ENCODE measurements at places on chromosomes 2 and 18.
A peak's percentile ranks its signal among the peaks of the same experiment; 100 is the strongest.

DNA sequence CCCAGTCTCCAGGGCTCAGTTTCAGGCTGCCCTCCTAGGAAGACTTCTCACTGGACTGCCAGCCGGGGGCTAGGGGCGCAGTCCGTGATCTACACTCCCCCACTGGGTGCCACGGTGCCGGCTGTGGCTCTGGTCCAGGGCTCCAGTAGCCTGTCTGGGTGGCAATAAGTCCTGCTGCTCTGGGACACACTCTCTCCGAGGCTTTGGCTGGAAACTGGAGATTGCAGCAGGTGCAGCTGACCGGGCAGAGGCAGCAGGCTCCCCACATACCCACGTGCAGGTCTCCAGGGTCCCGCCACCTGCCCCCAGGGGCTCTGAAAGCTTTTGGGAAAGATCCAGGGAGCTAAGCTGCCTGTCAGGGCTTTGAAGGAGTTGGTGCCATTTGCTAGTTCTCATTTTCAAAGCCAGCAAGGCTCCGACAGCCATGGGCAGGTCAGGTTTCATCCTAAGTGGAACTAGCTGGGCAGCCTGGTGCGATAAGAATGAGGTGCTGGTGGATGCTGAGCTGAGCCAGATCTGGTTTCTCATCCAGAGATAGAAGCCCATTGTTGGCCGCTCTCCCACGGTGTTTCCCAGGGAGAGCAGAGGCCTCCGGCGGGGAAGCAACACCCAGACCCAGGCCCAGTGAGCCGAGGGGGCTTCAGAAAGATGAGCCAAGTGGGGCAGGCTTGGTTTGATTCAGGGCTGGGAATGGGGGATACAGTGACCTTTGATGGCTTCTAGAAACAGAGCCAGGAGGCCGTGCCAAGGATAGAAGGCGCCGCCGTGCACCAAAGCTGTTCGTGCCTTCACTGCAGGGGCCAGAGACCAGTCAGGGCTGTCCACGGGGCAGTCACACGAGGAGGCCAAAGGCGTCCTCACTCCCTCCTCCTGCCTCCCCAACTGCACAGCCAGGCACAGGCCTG, 141.7 kb upstream of the GPC1 start:
- DNase-seq, result peak; percentile 17

DNA sequence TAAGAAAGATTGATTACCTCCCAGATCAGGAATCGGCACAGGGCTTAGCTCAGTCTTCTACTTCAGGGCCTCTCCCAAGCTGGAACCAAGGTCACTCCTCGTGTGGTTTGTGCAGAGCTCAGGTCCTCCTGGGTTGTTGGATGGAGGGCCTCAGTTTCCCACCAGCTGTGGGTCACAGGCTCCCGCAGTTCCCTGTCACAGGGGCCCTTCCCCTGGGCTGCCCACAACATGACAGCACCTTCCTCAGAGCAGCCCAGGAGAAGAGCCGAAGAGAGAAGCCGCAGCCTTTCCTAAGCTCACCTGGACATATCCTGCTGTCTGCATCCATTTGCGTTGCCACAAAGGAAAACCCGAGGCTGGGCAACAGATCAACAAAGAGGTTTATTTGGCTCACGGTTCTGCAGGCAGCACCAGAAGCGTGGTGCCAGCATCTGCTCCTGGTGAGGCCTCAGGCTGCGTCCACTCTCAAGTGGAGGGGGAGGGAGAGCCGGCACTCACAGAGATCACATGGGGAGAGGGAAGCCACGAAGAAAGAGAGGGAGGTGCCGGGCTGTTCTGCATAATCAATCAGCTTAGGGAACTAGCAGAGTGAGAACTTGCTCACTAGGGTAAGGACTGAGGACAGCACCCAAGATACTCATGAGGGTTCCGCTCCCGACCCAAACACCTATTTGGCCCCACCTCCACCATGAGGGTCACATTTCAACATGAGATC, 13.0 kb upstream of the ALLC start:
- DNase-seq, result no peak

DNA sequence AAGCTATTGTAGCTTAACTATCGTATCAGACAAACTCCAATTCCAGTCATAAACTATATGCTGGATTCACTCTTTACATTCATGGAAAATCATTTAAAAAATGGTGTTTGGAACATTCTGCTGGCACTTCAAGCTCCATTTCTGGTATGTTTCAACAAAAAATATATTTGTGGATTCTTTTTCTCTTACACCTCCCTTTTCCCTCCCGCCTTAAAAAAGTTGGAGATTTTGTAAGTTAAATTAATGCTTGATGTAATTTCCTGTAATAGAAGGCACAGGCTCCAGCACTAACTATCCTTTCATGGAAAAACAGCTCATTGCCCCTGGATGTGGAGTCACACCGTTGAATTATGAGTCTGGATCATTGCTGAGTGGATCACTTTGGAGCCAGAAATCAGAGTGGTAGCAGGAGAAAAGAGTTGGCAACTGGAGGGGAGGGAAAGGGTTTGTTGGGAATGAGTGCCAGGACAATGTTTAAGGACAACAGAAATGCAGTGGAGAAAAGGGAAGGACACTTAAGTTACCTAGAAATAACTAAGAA, 102.8 kb downstream of the ICOS start:
- no peak for DNase-seq

GRCh38 chr2:236847023-236847422, 238.7 kb upstream of the COPS8 start:
- DNase-seq, result no peak

DNA sequence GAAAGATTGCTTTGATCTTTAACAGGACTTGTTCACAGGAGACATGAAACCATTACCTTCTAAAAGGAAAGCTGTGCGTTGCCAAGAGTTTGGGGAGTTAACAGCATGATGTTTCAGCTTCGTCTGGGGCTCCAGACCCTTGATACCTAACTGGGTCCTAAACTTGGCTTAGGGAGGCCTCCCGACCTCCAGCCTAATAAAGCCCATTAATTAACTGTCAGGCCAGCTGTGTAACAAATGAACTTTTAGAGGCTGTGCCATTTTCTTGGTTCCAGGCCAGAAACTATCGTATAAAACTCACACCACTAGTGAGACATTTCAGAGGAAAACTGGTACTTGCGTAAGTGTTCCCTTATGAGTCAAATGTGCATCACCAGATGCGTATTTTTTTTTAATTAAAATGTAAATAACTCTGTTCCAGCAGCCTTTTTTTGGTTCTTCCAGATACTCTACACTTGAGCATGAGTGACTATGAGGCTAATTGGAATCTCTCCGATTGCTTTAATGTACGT, 236.5 kb downstream of the BCL2 start:
- no peak for DNase-seq

DNA sequence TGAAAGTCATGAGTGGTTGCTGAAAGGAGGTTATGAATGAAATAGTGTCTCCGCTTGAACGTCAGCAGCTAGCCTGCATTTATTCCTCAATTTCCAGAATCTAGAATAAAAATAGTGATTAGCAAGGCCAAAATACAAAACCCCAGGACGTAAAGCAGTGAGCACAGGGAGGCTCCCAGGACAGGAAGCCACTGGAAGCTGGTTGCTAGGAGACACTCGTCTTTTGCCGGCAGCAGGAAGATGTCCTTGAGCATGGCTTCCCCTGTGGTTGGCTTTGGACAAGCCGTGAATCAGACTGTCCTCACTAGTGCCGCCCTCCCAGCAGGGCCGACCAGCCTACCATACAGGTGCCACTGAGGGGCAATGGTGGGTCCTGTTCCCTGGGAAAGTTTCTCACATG, 374.4 kb downstream of the MTX2 start:
- peak; percentile 82 for DNase-seq

DNA sequence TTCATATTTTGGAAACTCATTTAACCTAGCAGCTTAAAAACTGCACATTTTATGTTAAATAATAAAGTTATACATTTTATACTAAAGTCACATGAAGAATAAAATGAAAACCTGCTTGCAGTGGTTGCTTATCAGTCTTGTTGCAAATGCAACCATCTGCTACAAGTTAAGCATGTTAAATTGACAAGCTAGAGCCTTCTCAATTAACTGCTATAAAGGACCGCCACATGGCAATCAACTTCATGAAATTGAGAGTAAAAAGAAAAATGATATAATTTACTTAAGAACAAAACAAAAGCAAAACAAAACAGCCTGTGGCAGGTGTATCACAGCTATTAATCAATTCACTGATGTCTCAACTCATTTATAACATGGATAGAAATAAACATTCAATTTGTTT, 78.7 kb downstream of the RTTN start:
- DNase-seq, result peak; percentile 45

DNA sequence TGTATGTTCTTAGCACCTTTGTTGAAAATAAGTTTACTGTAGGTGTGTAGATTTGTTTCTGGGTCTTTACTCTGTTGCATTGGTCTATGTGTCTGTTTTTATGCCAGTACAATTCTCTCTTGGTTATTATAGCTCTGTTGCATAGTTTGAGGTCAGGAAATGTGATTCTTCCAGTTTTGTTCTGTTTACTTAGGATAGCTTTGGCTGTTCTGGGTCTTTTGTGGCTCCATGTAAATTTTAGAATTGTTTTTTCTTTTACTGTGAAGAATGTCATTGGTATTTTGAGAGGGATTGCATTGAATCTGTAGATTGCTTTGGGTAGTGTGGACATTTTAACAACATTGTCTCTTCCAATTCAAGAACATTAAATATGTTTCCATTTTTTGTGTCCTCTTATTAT, 69.1 kb downstream of the ANKRD62 start:
- DNase-seq, result no peak

GRCh38 chr18:54386043-54386442, 28.3 kb downstream of the C18orf54 start:
- no peak for DNase-seq

DNA sequence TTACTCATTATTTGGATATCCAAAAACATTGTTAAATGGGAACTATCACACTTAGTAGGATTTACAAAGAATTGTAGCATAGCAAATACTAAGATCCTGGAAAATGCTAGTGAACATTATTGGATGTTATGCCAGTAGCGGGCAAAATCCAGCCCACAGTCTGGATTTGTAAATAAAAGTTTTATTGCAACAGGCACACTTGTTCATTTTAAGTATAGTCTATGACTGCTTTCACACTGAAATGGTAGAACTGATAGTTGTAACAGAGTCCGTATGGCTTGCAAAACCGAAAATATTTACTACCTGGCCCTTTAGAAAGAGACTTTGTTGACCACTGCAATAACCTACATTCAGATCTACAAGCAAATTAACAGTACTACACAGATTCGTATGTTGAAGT, 53.6 kb downstream of the ACVR1 start:
- DNase-seq, result no peak

DNA sequence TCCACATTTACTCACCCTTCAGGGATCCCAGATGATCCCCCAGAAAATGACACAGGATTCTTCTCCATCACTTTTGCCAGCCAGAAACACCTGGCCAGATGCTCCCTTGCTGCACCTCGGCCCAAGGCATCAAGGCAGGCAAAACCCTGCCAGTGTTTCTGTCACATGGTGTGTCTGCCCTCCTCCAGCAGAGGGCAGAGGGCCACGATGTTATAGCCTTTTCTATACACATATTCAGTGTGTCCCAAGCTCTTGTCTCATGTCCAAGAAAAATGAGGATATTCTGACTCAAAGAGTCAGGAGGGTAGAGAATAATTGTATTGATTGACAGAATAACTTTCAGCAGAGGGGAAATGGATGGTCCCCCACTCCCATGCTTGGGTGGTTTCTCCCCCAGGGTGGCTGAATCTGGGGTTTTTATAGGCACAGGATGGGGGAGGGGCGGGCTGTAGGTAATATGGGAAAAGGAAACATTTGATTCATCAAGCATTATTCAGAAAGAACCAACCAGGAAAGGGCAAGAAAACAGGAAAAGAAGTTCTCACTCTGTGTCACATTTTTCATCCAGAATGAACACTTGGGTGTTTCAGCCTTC, 933.9 kb downstream of the TRIB2 start:
- no peak for DNase-seq

DNA sequence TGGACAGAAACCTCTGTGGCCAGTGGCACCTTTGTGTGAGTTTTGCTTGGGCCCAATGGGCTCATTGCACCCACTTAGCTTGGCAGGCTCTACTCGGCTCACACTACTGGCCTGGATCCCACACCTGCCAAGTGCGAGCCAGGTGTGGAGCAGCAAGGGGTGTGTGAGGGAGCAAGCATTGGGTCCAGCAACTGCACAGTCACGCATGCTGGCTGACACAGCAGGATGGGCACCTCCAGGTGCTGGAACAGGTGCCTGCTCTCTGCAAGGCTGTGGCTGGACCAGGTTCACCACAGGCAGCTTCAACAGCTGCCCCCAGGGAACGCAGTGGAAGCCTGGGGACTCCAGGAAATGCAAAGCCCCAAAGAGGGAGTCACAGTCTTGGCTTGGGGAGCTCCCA, 94.2 kb downstream of the DOK6 start:
- peak; percentile 19 for DNase-seq

DNA sequence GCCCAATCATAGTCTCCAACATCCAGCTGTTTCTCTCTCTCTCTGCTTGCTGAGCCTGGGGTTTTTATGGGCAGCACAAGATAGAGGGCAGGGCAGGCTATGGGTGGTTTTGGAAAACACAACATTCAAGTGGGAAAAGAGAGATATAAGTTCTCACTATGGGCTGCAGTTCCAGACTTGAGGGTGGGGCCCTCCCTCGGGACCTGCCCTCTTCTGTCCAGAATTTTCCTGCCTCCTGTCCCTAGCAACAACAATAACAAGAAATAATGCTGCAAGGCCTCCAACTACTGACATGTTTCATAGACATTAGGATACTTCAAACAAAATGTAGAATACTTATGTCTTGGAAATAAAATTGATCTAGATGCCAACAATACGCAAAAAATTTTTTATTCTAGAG, 107.8 kb downstream of the C18orf54 start:
- no peak for DNase-seq

DNA sequence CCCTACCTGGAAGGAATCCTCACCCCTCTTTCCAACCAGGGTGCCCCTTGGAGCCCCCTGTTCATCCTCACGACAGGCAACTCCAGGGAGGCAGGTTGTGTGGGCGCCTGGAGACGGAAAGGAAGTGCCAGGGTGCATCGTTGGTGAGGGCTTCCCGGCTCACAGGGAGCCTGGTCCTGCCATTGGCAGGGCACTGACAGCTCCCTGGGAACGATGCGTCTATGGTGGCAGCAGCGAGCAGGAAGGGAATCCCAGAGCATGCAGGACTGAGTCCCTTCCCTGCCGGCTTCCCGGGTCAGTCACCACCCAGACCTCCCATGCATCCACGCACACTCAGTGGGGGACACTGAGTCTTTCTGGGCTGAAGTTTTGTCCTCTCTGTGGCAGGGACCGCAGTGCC, 117.6 kb downstream of the INHBB start:
- no peak for DNase-seq

DNA sequence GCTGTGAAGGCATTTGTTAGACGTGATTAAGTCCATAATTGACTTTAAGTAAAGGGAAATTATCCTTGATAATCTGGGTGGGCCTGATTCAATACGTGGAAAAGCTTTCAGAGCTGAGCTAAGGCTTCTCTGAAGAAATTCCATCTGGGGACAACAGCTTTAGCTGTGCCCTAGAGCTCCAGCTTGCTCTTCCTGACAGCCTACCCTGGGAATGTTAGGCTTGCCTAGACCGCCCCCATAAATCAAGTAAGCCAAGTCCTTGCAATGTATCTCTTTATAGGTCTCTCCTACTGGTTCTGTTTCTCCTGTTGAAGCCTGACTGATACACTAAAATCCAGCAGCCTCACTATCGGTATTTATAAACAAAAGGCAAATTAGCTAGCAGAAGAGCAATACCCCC, 160.0 kb downstream of the STK39 start:
- DNase-seq, result no peak

GRCh38 chr2:65377556-65378192, 54.7 kb downstream of the SPRED2 start:
- no peak for DNase-seq

GRCh38 chr2:21972586-21972985, 848.8 kb downstream of the TDRD15 start:
- DNase-seq, result no peak

- no peak for DNase-seq
Observed at GRCh38 chr18:8484951-8485350, 124.3 kb upstream of the RAB12 start.
